Fibroblast of skin of right biceps (primary cell): ENCODE measurements at places on chromosomes 4 and X.

DNA sequence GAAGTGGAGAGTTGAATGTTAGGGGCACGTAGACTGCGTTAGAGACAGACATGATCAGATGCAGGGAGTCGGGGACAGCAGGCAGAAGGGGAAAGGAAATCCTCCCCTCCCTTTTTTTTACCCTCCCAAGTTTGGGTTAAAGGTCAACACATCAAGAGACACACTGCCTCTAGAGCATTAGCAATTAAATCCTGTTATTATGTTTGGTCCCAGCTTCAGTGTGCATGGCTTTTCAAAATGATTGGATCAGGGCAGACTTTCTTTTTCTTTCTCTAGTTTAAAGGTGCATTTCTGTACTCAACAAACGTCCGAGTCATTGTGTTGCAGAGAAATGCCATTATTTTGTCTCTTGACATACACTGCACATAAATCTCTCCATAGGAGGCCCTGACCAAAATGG is 63.9 kb downstream of the USP26 start:
- no peak for DNase-seq

GRCh38 chrX:46029777-46030176 is 515.4 kb downstream of the ZNF674 start:
- DNase-seq, result no peak

DNA sequence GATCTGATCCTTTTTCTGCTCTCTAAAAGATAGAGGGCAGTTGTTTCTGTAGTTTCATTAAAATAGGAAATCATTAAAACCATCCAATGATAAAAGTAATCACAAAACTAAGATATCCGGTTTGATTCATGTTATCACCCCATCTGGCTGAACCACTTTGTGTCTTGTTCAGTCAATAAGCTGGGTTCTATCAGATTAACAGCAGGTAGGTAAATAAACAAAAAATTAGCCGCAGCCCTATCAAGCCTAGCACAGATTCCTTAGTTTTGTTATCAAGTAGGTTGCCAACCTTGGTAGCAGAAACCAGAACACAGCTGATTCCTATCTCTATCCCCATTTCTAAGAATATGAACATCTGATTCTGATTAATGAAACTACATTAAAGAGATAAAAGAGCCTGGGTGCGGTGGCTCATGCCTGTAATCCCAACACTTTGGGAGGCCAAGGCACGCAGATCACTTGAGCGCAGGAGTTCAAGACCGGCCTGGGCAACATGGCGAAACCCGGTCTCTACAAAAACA is 118.6 kb upstream of the PLAC1 start:
- DNase-seq, result no peak

DNA sequence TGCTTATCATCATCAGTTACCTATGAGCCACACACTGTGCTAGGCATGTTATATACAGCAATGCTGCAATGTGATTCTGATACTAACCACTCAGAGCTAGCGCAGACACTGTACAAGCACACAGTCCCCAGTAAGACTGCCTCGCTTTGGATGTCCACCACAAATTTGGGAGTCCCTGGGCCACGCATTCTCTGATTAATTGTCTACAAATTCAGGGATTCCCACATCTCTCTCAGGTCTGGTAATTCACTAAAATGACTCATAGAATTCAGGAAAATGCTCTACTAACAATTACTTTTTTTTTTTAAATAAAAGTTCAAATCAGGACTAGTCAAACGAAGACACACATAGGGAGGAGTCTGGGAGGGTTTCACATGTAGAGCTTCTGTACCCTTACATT is 652.1 kb upstream of the AADAT start:
- DNase-seq, result peak; percentile 28

GRCh38 chr4:182093431-182093831 is 149.8 kb upstream of the TENM3 start:
- peak; percentile 48 for DNase-seq

DNA sequence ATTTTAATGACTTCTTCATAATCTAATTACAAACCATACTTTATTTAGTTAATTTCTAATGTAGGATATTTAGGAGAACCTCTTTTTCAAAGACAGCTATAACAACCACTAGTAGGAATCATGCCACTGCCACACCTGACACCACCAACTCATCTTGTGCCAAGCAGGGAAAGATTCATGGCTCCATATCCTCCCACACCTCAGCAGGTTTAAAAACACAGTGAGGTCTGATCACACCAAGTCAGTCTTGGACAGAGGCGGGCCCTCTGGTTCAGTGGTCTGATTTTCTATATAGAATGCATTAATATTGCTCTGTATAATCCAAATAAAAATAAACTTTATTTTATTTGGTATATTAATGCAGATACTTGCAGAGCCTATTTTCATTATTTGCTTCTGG is 227.7 kb upstream of the TTC29 start:
- DNase-seq, result no peak

GRCh38 chr4:180179146-180179545 is 2064.1 kb upstream of the TENM3 start:
- no peak for DNase-seq

- DNase-seq, result peak; percentile 25
Measured at GRCh38 chrX:108396188-108396891, 41.9 kb downstream of the COL4A6 start.

- DNase-seq, result no peak
Measured at GRCh38 chrX:112067601-112068000, 15.0 kb downstream of the TRPC5 start.

DNA sequence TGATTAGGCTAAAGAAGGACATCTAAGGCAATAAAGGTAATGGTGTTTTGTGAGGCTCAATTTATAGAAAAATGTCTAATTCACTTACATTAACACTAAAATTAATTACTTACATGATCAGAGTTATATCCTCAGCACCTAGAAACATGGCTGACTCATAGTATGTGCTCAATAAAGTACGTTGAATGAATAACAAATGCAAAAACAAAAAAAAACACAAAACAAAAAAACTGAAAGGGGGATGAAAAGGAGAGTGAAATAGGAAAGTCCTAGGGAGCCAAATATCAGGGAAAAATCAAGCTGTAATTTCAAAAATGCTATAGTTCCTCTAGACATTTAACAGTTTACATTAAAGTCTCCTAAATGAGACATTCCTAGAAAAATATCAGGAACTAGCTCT is 18.7 kb downstream of the MBNL3 start:
- DNase-seq, result no peak
